ENCODE measurements at places on chromosomes 4 and X.

GRCh38 chr4:48738856-48739255 lies 41.2 kb downstream of the FRYL start:
- DNase-seq, result no peak

GRCh38 chrX:41148553-41148952 lies 63.3 kb downstream of the USP9X start:
- DNase-seq, result no peak

DNA sequence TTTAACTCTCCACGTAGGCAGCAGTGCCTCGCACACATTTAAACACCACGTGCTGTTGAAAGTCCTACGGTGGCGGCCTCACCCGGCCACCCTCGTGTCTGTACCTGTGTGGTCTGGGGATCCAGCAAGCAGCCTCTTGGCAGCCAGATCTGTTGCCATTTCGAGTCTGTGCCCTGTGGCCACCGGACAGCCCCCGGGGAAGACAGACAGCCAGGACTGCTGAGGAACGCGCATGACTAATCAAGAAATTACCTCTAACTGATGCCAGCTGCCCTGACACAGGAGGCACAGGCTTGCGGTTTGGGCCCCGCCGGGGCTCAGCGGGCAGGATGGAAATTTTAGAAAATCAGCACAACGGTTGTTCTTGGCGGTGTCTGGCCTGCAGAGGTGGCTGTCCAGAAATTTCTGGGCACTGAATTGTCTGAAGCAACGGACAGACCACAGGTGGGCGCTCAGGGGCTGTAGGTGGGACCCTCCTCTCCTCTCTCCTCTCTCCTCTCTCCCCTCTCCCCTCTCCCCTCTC lies 15.6 kb upstream of the ASMTL start:
- DNase-seq, result no peak

DNA sequence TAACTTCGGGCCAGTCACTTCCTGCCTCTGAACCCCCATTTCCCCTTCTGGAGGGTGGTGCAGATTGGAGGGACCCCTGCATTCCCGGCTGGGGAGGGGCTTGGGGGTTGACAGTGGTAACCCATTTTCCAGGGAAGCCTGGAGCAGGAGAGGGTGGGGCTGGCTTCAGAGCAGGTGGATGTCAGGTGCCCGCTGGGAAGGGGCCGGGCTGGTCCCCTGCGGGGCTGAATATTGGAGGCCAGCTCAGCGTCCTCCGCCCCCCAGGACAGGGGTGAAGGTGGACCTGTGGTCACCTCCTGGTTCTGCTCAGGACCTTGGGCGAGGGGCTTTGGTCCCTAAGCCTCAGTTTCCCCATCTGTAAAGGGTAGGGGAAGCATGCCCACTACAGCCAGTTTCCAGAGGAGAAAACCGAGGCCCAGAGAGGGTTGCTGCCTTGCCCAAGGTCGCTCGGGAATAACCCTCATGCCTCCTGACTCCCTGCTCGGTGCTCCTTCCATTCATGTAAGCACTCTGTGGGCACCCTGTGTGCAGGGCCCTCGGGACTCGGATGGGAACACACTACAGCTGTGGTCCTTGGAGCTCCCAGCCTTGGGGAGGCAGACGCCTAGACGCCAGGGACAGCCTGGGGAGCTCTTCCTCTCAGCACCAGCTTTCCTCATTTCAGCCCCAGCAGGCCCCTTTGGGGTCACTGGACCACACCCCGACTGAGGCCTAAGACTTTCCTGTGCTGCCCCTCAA lies 683 bp downstream of the MAN2B2 start:
- DNase-seq, result no peak

GRCh38 chrX:13863324-13863723 lies 46.4 kb upstream of the GPM6B start:
- no peak for DNase-seq

- DNase-seq, result no peak
Observed at GRCh38 chrX:78747971-78748370, 451 bp downstream of the LPAR4 start.

DNA sequence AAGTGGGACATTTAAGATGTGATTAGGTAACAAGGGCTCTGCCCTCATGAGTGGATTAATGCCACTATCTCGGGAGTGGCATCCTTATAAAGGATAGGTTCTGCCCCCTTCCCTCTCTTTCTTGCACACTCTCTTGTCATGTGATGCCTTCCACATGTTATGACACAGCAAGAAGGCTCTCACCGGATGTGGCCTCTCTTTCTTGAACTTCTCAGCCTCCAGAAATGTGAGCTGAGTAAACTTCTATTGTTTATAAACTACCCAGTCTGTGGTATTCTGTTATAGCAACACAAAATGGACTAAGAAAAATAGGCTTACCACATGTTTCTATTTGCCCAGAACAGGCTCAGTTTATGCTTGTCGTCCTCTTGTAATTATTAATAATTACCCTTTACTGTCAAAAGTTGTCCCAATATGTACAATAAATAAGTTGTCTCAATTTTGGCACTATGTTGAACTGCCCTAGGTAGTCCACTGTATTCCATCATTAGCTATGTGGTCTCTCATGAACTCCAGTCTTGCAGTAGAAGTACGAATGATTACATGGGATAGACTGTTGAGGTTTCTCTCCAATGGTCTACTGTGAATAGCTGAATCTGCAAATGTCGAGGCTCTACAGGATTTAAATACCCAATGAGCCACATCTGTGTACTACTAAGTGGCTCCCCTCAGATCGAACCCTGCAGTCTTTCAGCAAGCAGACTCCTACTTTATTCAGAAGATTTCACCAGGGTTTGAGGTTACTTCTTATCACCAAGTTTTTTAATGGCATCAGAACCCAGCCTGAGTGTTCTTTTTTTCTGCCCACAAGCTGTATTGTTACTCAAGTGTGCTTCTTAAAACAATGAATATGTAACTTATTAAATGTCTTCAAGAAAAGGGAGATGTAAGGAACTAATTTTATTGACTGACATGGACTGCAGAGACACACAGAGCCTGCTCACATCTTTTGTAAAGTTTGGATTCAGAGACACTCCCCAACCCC lies 102.0 kb upstream of the LEF1 start:
- DNase-seq, result no peak

DNA sequence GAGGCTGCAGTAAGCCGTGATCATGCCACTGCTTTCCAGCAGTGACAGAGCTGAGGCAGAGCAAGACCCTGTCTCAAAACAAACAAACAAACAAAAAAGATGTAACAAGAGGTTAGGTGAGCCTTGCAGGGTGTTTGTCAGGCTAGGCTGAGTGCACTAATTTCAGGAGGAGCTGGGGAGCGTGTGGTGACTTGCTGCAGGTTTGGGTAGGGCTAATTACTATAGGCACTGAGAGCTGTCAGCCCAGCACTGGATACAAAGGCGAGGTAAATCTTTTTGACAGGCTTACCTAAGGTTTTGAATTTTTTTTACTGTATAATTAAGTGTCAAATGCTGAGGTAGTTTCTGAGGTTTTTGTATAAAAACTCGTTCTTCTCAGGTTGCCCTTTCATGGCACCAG lies 29.8 kb upstream of the SH3D19 start:
- DNase-seq, result no peak

DNA sequence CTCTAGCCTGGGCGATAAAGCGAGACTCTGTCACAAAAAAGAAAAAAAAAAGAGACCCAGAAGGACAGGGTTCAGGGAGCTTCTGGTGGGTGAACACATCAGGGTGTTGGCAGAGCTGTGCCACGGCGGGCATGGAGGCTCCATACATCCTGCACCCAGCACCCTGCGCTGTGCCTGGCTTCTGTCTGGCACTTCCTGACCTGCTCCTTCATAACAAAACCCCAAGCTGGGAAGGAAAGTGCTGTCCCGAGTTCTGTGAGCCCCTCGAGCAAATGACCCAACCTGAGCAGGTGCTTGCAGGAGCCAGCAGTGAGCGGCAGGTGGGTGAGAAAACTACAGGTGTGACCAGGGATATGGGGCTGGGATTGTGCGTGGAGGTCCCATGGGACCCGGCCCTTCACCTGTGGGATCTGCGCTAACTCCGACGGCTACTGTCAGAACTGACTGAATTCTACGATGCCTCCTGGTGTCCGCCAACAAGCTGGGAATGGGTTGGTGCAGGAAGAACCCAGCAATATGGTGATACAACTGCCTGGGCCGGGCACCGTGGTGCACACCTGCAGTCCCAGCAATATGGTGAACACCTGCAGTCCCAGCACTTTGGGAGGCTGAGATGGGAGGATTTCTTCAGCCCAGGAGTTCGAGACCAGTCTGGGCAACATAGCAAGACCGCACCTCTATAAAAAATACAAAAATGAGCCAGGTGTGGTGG lies 18.9 kb downstream of the ASMTL start:
- DNase-seq, result peak; percentile 49

DNA sequence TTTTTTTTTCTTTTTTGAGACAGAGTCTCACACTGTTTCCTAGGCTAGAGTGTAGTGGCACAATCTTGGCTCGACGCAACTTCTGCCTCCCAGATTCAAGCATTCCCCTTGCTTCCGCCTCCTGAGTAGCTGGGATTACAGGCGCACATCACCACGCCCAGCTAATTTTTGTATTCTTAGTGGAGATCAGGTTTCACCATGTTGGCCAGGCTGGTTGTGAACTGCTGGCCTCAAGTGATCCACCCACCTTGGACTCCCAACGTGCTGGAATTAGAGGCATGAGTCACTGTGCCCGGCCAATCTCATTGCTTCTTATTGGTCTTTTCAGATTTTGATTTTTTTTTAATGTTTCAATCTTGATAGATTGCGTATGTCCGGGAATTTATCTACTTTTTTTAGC lies 124.4 kb downstream of the NBDY start:
- DNase-seq, result no peak

GRCh38 chrX:48196745-48197201 lies at the start of gene SSX5:
Gene SSX5, minus strand, starts transcription at chrX:48196795. Its CDS starts 1,437 bp downstream, at chrX:48195358.
- no peak for DNase-seq

DNA sequence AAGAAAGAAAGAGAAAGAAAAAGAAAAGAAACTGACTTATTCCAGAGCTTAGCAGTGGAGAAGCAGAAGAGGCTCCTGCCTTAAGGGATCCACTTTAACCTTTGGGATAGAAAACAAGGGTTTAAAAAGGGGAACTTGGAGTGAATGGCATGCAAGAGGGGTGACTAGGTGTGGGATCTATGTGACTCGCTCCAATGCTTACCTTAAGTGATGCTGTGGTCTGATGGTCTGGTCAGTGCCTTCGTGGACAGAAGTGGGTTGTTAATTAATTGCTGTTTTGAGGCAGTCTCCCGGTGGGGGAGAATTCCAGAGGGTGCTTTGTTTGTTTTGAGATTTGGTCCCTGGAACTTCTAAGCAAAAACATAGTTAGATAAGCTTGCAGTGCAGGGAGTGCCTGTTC lies 21.1 kb upstream of the RHOXF1 start:
- DNase-seq, result no peak

DNA sequence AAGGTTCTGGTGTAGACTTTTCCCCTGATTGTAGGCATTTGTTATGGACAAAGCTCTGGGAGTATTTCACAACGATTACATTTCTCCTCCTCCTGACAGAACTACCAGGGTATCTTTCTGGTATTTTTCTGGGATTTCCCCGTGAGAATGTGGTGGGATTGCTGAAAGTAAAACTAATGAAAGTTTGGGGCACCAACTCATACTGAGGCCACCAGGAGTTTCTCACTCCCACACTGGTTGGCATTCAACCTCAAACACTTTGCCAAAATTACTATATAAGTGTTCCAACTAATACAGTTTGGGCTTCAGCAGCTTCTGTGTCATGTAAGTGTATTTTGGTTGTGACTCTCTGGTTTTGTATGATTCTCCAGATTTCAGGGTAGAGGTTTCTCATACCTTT lies 855.1 kb downstream of the GLUD2 start:
- DNase-seq, result no peak

- DNase-seq, result no peak
Observed at GRCh38 chrX:102902355-102902754, 34.7 kb upstream of the RAB40AL start.

DNA sequence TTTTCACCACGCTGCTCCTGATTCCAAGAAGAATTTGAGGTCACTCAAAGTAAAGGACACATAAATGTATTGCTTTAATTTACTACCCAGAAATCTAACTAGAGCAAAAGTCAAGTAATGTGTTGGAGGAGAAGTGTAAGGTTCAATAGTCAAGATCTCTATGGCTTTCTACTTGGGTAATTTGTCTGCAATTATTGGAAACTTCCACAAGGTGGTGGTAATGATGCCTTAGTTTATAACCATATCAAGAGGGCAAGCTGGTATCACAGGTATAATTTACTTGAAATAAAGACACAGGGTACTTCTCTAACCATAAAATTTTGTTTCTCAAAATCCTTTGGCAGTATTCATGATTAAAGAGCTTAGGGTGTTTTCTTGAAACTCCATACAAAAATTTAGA lies 10.2 kb upstream of the GRIA3 start:
- DNase-seq, result no peak

GRCh38 chr4:76377911-76378310 lies 43.0 kb downstream of the CCDC158 start:
- DNase-seq, result no peak

DNA sequence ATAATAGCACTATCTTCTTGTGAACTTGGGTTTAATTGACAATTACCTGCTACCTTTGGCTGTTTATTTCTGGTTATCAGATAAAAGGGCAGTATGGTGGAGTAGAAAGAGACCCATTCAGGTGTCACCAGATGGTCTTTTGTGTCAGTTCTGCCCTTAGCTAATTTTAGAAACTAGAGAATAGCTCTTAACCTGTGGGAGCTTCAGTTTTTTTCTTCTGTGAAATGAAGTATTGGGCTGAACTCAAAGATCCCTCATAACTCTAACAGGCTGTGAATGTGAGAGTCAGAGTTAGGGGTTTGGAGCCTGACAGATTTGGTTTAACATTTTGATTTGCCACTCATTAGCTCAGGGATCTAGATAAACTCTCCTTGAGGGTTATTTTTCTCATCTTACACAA lies 335.2 kb downstream of the PPP1R2C start:
- DNase-seq, result no peak

GRCh38 chrX:2342281-2342688 lies 158.5 kb downstream of the DHRSX start:
- no peak for DNase-seq

- no peak for DNase-seq
Observed at GRCh38 chrX:24341795-24342194, 18.6 kb upstream of the SUPT20HL1 start.

GRCh38 chr4:138030375-138030774 lies 211.8 kb downstream of the SLC7A11 start:
- no peak for DNase-seq

GRCh38 chr4:184689681-184690080 lies 40.1 kb downstream of the PRIMPOL start:
- DNase-seq, result no peak

GRCh38 chr4:112099701-112100297 lies 45.5 kb upstream of the FAM241A start:
- DNase-seq, result no peak

- peak; percentile 60 for DNase-seq
Observed at GRCh38 chrX:110402091-110402849, 43.6 kb downstream of the RTL9 start.

- DNase-seq, result no peak
Observed at GRCh38 chr4:39166177-39166576, 16.2 kb upstream of the WDR19 start.

DNA sequence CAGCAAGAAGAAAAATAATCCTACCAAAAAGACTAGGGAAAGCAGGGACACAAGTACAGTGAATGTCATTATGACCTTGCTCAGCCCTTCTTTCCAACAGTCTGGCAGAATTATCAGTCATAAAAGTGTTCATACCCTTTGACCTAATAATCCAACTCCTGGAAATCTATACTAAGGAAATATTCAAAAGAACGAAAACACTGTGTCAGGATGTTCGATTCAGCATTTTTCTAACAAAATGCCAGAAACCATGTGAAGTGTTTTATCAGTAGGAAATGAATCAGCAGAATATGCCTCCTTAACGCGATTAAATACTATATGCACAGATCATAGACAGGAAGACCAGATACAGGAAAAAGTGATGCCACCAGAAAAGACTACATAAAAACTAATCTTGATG lies 16.2 kb upstream of the S100G start:
- DNase-seq, result no peak
